ENCODE measurements at places on chromosomes 5 and 9.

GRCh38 chr9:135328485-135329417 is 150.8 kb upstream of the PPP1R26 start:
- no peak for DNase-seq

GRCh38 chr9:109799792-109800191 is 19.8 kb downstream of the PALM2AKAP2 start:
- peak; percentile 59 for DNase-seq

DNA sequence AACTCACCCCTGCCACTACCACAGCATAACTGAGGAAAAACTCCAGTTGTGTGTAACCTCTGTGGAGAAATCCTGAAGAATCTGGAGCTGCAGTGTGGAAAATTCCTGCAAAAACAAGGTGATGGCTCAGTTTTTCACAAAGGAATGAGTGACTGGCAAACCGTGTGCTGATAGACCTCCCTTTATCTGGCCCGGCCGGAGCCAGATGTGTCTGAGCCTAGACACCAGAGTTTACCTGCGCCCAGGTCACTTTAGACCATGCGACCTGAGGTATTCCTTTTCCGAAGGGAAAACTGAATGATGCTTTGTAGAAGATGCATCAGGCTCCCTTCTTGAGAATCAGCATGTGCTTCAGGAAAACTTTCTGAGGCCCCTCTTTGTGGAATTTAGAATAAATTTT is 16.2 kb downstream of the SLC25A48 start:
- DNase-seq, result no peak

- DNase-seq, result no peak
These were observed 59.4 kb upstream of the OR2K2 start for GRCh38 chr9:111389406-111389805.

GRCh38 chr5:174301848-174302625 is 256.5 kb downstream of the NSG2 start:
- DNase-seq, result no peak

- no peak for DNase-seq
These were observed 19.0 kb upstream of the TCOF1 start for GRCh38 chr5:150338546-150338945.

GRCh38 chr5:137086342-137086741 is 412.8 kb downstream of the SPOCK1 start:
- DNase-seq, result no peak

DNA sequence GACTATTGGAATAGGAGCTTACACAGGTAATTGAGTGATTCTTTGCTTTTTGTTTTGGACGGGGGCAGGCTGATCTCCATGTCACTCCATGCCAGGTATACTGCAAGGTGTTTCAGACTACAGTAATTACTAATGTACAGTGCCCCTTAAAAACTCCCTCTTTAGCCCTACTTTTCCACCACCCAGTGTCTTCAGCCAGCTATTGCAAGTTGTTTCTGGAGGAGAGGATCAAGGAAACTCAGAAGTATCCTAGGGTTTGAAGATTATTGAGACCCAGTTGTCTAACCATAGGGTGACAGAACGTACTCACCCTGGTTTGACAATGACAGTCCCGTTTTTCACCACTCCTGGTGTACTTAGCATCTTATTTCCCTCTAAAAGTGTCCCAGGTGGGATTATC is 13.4 kb downstream of the CFAP95 start:
- no peak for DNase-seq

- peak; percentile 13 for DNase-seq
These were observed 9.7 kb upstream of the SREK1 start for GRCh38 chr5:66134407-66134861.

DNA sequence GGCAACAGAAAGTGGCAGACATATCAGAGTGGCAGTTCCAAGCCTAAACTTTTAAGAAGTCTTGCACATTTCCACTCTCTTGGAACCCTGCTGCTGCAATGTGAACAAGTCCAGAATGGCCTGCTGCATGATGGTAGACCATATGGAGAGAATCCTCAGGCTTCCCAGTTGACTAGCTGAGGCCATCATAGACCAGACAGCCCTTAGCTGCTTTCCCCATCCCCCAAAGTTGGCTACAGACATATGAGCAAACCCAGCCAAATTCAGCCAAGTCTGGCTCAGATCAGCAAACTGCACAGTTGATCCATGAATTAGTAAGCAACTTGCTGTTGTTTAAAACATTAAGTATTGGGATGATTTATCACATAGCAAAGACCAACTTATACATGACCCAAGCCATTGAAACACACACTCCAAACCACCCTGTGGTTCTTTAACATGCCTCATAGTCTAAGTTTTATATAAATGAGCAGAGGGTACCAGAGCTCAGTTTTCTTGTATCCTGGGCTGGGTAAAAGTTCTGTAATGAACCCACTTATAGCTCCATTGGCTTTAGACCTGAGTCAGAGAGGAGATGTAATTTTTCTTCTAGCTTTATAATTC is 19.9 kb downstream of the PPP3R2 start:
- DNase-seq, result peak; percentile 9

DNA sequence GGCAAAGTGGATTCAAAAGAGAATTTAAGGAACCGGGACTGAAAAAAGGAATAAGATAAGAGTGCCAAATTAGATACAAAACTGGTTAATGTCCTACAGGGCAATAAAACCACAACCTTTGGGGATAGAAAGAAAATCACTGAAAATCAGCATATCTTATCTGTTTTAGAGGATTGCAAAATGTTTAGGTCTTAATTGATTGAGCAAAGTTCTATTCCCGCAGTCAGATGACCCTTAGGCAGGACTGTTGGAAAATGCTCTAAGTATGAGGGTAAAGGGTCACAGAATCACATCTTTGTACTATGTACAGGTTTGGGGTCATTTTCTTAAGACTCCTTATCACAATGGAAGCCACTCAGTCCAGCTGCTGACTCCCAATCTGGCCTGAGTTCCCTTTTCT is 129.0 kb downstream of the GABBR2 start:
- DNase-seq, result no peak
